ENCODE measurements at places on chromosomes 7 and 10. TPM values are rescaled to one million over a fixed set of nuclear protein-coding genes. Genes with fewer than 3 reads are reported as not detected.
A peak's percentile ranks its signal among the peaks of the same experiment; 100 is the strongest.

DNA sequence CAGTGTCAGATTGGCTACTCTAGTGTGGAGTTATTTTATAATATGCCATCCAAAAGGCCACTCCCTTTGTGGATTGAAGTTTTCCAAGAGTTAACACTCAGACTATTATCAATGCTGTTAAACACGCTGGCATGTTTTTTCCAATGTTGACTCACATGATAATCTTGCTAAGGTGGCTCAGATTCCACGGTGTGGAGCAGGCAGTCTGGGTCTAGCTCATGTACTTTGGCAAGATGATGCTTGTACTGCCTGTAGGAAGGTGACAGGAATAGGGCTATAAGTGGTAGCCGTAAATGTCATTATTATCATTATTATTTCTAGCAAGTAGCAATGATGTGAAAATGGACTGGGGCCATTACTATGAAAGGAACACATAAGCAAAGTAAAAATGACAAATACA, 79.4 kb upstream of the TBX20 start:
- DNase-seq = no peak

DNA sequence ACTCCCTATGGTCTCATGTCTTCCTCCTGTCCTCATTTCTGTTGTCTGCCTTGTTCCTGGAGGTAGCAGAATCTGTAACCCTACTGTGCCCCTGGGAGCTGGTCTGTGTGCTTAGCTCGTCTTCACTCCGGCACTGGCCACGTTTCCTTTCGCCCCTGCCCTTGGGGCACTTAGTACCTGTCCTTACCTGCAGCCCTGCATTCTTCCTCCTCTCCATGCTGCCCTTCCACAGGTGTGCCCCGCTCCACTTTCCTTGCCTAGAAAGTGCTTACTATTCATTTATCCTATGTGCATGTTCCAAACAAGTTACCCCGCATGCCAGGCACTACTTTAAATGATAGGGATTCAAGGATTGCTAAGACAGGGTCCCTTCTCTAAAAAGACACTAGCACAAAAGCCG, 199.9 kb upstream of the ZMIZ1 start:
- DNase-seq = no peak

- DNase-seq = no peak
Measured at GRCh38 chr10:124721330-124722045, 22.7 kb downstream of the FAM53B start.

- peak; percentile 61 for DNase-seq
Measured at GRCh38 chr7:107035446-107035845, 9.1 kb upstream of the PRKAR2B start.

- DNase-seq = no peak
Measured at GRCh38 chr7:108402865-108403264, 53.4 kb downstream of the NRCAM start.

DNA sequence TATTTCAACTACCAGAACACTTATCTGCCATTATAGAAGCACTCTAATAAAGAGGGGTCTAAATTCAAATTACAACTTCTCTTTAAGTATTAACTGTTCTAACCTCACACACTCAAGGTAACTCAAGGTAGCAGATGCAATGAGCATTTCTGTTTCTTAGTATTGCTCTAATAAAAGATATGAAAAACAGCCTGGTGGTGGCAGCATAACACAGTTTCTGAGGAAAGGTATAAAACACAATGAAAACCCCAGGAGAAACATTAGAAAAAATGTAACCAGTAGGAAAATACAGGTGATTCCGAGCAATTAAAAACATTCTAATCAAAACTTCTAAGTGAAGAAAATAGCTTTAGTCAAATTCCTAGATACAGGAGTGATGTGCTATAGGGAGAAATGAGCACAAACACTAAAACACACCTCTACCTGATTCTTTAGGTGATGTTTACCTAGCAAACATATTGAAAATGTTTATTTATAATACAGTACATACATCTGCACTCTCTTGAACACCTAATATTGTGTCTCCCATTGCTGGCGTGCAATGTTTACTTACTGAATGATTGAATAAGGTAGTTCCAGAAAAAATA, 3.5 kb downstream of the MKRN1 start:
- peak; percentile 8 for DNase-seq

DNA sequence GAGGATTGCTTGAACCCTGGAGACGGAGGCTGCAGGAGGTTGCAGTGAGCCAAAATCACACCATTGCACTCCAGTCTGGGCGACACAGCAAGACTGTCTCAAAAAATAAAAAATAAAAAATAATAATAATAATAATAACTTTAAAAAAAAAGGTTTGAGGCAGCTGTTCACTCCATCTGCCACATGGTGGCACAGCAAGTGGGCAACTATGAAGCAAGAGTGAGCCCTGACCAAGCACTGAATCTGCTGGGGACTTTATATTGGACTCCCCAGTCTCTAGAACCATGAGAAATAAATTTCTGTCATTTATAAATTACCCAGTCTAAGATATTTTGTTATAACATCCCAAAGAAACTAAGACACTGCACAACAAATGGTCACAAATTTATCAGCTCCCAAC, 14.6 kb upstream of the BRI3 start:
- DNase-seq = no peak

DNA sequence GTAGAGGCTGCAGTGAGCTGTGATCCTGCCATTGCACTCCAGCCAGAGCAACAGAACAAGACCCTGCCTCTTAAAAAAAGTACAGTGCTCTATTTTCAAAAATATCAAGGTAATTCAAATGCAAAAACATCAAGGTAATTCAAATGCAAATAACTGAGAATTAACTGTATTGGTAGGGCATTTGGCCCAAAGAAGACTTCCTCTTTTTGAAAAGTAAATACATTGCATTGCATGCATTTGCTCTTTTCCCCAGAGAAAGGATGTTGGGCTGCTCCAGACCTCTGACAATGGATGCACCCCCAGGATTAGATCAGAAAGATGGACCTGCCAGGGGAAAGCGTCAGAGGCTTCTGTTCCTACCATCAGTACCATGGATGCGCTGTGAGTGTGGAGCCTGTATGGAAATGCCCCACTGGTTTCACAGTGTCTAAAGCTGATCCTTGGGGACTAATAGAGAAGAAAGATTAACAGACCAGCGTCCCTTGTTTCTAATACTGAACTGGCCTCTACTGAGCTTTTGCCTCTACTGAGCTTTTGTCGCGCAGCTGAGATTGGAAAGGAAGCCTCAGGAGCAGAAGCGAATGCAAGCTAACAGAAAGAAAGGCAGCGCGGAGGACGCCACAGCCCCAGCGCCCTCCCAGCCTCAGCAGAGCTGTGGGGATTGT, 93.5 kb upstream of the LYZL2 start:
- DNase-seq = no peak

DNA sequence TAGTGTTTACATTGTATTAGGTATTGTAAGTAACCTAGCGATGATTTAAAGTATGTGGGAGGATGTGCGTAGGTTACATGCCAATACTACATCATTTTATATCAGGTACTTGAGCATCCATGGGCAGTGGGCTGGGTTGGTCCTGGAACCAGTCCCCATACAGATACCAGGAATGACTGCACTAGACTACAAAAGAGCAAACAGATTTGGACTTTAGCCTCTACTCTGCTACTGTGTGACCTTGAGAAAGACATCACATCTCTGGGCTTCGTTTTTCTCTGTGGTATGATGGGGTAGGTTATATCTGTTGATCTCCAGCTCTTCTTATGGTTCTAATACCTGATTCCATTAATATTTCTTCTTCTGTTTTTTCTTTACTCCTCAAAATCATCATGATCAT, 412.5 kb upstream of the LRGUK start:
- no peak for DNase-seq

DNA sequence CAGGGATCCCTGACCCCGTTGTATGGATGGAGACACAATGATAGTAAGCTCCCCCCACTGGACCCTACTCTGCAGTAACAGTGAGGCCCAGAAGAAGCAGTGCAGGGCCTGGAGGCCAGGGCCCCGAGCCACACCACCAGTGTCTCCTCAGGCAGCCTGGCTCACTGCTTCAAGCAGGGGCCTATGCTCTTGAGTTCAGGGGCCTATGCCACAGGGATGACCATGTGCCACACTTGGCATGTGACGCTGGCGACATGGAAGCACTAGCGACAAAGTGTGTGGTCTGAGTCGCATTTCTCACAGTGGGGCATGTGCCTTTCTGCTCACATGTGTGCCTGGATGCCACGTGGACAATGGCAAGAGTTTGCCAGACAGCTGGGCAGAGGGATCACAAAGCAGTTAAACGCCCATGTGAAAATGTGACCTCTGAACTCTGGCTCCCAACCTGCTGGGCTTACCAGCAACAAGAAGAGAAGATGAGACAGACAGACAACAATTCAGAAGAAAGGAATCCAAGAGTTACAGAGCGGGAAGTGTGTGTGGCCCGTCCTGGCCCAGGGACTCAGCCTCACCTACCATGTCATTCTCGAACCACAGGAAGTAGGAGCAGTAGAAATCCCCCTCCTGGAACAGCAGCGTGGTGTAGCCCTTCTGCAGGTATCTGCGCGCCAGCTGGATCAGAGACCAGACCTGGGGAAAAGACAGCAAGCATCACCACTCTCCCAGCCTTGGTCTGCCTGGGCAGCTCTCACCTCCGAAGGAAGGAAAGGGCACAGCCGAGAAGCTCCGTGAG, 4.7 kb upstream of the PYROXD2 start:
- no peak for DNase-seq

GRCh38 chr10:89613582-89613981, 31.5 kb downstream of the PANK1 start:
- DNase-seq = no peak

Gene OR2A5
- polyA plus RNA-seq = not detected

Gene ZNF727
- not detected for polyA plus RNA-seq

Gene TBRG4
- polyA plus RNA-seq = 47.9 TPM

Gene AVPI1
- polyA plus RNA-seq = 26.5 TPM

Gene NEURL1
- 0.67 TPM for polyA plus RNA-seq

Gene MBL2
- not detected for polyA plus RNA-seq
